ENCODE measurements at places on chromosomes 2 and 18.

- no peak for DNase-seq
These were observed 16.7 kb downstream of the RNF144A start for GRCh38 chr2:6933911-6934310.

- no peak for DNase-seq
These were observed 209.2 kb upstream of the ZSWIM2 start for GRCh38 chr2:187058198-187058597.

DNA sequence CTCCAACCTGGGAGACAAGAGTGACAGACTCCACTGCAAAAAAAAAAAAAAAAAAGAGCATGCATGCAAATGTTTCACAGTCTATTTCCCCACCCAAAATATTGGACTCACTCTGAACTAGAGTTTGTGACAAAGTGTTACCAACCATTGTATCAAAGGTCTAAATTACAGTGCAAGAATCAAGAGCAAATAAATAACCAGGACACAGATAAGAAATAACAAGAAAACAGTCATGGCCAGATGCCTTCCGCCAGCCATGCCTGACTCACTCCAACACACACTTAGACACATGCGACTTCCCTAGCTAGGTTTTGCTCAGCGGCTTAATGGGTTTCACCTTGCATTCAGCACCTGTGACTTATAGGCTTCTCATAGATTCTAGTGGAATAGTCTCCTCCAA lies 62.8 kb downstream of the CYB5A start:
- DNase-seq = no peak

DNA sequence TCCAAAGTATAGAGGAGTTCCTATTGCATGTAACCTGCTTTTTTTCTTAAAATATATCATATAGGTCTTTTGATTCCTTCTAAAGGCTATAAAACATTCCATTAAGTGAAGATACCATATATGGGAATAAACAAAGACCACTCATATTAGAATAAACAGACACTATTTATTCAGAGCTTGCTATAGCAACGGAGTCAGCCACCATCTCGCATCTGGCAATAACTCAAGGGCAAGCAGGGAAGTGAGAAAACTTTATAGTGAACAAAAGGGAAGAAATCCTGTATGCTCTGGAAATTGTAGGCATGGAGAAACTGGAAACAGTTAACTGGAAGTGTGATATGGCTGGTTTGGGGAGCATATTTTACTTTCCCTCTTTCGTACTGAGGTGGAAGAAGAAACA lies 301.9 kb downstream of the PTH2R start:
- no peak for DNase-seq

- DNase-seq = no peak
These were observed 174.2 kb upstream of the GLI2 start for GRCh38 chr2:120561379-120562035.

DNA sequence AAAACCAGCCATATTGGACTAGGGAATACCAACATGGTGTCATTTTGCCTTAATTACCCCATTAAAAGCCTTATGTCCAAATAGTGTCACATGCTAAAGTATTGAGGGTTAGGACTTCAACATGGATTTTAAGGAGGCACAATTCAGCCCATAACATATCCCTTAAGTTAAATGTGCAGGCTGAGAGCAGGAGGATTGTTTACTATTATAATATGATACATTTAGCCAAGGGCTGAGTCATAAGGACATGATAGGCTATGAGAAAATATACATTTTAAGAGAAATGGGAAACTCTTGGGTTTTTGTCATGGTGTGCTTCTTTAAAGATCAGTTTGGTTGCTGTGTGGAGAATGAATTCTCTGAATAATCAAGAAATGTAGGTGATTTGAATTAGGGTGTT lies 136.8 kb downstream of the RDH14 start:
- DNase-seq = no peak

GRCh38 chr2:65477590-65477989 lies 45.2 kb upstream of the SPRED2 start:
- DNase-seq = no peak

DNA sequence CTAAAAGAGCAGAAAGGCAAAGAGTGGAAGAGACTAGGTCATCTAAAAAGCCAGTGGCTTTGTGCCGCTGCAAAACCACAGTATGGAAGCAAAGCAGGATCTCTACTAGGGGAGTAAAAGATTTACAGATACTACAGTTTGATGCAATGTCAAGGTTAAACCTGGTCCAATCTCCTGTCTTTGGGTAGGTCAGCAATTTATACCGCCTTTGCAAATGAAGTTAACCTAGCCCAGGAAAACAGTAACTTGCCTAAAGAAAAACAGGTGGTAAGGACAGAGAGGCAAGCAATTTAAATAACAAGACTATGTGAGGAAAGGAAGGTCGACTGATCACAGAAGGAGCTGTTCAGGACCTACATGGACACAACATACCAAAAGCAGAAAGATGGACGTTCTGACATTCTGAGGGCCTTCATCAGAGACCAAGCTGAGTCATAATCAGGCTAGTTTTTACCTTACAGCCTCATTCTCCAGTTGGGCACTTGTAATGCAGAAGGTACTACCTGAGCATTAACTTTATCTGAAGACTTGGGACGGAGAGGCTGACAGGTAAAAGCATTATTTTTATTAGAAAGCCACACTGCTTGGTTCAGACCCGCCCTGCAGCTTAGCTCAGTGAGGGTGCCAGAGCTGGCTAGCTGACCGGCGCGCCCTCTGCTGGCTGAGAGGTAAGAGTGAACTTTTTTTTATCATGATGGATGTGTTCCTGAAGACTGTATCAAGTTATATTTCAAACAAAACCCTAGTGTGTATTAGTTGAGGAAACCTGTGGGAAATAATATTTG lies 15.9 kb downstream of the CDKL4 start:
- DNase-seq = peak; percentile 91

- DNase-seq = no peak
These were observed 174.7 kb upstream of the AGAP1 start for GRCh38 chr2:235319095-235319494.

GRCh38 chr2:234558642-234559041 lies 61.8 kb upstream of the ARL4C start:
- no peak for DNase-seq

GRCh38 chr18:22828171-22828570 lies 105.0 kb upstream of the RBBP8 start:
- no peak for DNase-seq

DNA sequence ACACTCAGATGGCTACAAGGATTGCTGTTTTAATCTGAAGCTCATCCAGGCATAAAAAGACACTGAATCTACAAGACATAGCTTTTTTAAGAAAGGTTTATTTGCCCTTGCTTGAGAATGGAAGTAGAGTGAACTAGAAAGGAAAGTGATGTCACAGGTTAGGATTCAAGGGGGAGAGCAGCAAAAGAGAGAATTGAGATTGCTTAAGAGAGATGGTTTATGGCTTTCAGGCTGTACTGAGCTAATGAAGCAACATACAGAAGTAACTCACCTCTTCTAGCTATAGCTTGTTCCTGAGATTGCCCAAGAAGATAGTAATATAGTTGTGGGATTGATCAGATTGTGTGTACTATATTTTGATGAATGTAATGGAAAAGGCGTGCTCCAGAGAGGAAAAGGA lies 26.1 kb upstream of the ACVR2A start:
- no peak for DNase-seq

- no peak for DNase-seq
These were observed 206.3 kb downstream of the LTBP1 start for GRCh38 chr2:33153008-33153407.

DNA sequence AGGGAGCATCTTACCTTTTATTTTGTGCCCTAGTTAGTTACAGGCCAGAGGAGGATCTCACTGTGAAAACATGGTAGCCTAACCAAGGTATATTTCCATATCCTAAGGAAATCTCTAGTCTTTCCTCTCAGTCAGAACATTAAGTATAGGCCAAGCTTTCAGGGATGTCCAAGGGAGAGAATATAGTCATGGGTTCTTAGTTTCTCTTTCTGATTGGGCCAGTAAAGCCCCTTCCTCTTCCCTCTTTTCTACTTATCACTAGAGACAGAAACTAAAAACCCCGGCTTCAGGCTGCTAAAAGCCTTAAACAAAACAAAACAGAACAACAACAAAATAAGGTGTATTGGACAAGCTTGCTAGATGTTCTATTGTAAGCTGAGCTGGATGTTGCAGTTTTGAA lies 44.3 kb upstream of the TNFRSF11A start:
- no peak for DNase-seq

DNA sequence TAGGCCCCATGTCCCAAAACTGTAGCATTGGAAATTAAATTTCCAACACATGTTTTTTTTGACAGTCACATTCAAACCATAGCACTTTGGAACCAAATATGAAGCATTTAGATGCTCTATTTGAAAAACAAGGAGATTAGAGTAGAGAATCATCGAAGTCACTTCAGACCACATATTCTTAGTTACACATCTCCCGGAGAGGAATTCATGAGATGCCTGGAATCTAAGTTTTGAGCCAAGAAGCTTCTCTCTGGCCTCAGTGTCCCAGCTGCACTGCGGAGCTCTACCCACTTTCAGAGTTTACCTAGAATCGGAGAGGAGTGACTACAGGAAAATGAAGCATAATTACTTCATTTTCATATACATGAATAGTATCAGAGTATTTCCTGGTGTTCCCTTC lies 385.9 kb downstream of the TNS1 start:
- no peak for DNase-seq

DNA sequence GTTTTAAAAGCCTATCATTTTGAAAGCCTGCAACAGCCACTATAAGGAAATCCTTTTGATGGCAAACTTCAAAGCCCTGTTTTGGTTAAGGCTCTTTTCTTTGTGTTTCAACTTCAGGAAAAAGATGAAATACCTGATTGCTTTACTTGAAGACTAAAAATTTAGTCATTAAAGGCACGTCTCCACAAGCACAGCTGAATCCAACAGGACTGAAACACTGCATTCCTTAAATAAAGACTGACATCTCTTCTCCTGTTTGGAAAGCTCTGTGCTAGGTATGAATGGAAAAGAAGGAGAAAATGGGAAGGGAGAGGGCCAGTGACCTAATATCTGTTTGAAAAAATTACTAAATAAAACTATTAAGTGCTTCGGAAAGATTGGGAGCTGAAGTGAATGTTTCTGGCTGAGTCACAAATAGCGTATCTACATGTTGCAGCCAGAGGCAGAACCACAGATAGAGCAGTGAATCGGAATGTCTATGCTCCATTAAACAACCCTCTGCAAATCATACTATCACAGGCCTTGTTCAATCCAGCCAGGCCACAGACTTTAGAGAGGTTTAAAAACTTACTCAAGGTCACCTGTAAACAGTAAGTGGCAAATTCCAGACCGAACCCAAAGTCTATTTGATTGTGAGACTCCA lies 21.1 kb upstream of the RALBP1 start:
- no peak for DNase-seq

- no peak for DNase-seq
These were observed 21.2 kb downstream of the TRIB2 start for GRCh38 chr2:12737738-12738485.
